ENCODE measurements at places on chromosomes 13 and 19.

GRCh38 chr19:3071768-3072167, 9.5 kb upstream of the TLE5 start:
- no peak for DNase-seq

DNA sequence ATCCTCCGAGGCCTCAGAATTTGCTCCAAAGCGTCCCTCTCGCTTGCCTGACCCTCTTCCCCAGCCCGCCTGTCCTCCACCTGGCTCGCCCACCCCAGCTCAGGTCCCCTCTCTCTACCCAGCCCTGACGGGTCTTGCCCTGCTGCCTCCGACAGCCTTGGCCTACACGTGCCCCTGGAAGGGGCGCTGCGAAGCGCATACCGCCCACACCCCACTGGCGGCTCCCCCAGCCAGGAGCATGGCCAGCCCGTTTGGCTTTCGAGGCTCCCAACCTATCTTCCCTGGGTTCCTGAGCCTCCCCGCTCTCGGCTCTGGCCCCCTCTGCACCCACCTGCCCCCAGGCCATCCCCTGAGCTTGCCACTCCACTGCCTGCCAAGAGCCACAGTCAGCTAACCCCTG, 4.5 kb downstream of the XAB2 start:
- no peak for DNase-seq

DNA sequence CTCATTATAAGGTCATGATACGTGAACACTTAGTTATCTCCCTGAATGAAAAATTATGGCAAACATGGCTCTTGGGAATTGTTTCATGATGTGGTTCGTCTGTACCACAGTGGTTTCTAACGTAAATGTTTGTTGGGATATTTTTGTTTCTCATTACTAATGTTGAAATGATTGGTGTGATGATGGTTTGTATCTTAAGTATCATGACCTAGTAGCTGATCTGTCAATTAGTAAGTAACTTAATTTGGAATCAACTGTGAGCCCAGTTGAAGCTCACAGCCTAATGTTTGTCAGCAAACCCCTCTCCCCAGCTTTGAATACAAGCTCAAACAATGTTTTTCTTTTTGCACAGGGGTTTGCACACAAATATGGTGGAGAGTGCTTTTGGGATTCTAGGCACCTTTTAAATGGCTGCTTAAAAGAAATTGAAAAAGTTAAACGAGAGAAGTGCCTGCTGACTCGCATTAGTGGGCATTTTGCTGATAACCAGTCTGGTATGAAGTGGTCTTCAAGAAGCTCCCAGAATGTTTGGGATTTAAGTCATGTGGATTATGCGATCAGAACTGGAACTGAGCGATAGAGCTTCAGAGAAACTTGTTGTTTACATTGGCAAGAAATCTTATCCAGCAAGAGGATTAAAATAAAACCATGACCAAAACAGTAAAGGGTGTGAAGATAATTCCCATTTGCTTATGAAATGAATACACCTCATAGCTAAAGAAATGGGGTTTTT, 68.2 kb downstream of the LMO7 start:
- no peak for DNase-seq

GRCh38 chr13:40101708-40102359, 446.4 kb downstream of the COG6 start:
- no peak for DNase-seq

- no peak for DNase-seq
These were observed 1624.7 kb downstream of the PCDH9 start for GRCh38 chr13:65605396-65605795.

GRCh38 chr19:29923653-29924052, 18.4 kb upstream of the URI1 start:
- DNase-seq: no peak

- no peak for DNase-seq
These were observed 381.1 kb downstream of the FGF14 start for GRCh38 chr13:102020611-102021216.

- no peak for DNase-seq
These were observed 3.4 kb upstream of the LAMP1 start for GRCh38 chr13:113293686-113294085.

- DNase-seq: no peak
These were observed 1187.7 kb upstream of the PCDH9 start for GRCh38 chr13:68417801-68418200.

DNA sequence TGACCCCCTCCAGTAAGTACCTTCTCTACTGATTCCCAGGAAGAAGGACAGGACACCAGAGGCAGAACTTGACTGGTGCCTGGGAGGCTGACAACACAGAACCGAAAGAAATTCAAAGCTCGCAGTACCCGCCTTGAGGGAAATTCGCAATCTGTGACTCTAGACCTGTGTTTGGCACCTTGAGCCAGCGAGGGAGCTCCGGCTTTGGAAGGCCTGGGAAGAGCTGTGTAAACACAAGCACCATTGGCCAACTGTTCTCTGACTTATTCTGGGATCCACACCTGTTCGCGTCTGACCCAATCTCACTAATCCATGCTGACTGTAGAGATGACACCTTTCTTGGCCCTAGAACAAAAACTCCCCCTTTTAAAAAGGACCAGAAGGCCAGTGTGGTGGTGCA, 50.7 kb downstream of the CEBPG start:
- no peak for DNase-seq
